ENCODE measurements at places on chromosomes 1 and 21. TPM values are rescaled to one million over a fixed set of nuclear protein-coding genes. Genes with fewer than 3 reads are reported as not detected.

- no peak for DNase-seq
Measured at GRCh38 chr1:241715435-241715834, 63.4 kb downstream of the WDR64 start.

- DNase-seq = no peak
Measured at GRCh38 chr1:153395136-153395685, 4.3 kb upstream of the S100A8 start.

DNA sequence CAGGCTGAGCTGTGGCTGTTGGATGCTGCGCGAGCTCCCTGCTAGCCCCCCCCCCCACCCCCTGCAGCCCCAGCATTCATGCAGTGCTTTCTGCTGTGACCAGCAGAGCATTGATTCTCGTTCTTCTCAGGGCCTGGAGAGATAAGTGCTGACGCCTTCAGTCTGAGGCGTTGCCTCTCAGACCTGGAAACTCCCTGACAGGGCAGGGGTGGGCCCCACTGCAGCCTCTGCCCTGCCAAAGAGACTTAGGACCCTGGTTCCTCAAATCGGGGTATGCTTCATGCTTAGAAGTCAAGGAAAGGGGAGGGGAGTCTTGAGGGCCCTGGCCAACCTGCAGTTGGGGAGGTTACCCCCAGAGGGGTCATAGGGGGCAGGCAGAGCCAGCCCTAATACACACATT lies 38.5 kb downstream of the PTPRF start:
- DNase-seq = no peak

- no peak for DNase-seq
Measured at GRCh38 chr21:31713973-31714740, 17.8 kb downstream of the SCAF4 start.

- peak; percentile 8 for DNase-seq
Measured at GRCh38 chr1:29368936-29369932, 132.9 kb downstream of the PTPRU start.

GRCh38 chr1:242017580-242018233 lies 18.8 kb upstream of the MAP1LC3C start:
- peak; percentile 65 for DNase-seq

GRCh38 chr1:1835546-1835945 lies 55.3 kb downstream of the GNB1 start:
- no peak for DNase-seq

GRCh38 chr21:38938343-38938742 lies 132.6 kb downstream of the ETS2 start:
- DNase-seq = no peak

- no peak for DNase-seq
Measured at GRCh38 chr1:234672349-234673135, 62.6 kb upstream of the IRF2BP2 start.

DNA sequence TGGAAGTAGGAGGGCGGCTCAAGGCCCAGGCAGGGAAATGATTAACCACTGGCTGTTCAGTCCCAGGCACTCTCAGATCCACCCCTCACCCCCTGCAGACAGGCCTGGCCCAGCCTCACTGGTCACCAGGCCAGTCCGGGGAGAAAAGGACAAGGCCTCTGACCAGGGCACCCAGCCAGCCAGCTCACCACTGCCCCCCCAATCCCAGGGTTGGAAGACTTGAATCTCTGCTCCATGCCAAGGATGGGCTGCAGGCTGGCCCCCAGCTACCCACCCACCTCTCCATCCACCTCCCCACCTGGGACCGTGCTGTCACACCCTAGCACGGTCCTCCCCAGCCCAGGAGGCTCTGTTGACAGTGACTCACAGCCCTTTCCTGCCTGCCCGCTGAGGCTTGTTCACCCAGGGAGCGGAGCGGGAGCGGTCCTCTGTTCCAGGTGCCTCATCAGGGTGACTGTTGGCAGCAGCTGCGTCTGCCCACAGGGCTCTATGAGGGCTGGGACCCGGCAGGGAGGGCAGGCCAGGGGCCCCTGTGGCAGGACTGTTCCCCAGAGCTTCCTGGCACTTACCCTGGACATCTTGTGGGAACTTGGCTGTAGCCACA lies 2.2 kb downstream of the LAD1 start:
- peak; percentile 83 for DNase-seq

DNA sequence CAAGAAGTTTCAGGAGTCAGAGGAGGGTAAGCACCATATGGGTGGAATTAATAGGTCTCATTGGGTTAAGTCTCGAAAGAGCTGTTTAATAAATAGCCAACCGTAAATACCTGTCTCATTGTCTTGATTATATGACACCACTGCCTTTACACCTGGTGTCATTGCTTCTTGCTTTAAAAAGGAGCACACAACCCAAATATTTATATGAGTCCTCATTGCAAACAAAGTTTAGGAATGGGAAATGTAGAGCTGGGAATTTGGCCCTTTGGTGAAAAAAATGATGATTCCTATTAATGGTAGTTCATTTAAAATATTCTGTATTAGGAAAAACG lies 2.1 kb downstream of the BACH1 start:
- no peak for DNase-seq

KCNE2 gene
- total RNA-seq = not detected

- DNase-seq = no peak
Measured at GRCh38 chr1:46098027-46098712, 34.3 kb downstream of the PIK3R3 start.

DNA sequence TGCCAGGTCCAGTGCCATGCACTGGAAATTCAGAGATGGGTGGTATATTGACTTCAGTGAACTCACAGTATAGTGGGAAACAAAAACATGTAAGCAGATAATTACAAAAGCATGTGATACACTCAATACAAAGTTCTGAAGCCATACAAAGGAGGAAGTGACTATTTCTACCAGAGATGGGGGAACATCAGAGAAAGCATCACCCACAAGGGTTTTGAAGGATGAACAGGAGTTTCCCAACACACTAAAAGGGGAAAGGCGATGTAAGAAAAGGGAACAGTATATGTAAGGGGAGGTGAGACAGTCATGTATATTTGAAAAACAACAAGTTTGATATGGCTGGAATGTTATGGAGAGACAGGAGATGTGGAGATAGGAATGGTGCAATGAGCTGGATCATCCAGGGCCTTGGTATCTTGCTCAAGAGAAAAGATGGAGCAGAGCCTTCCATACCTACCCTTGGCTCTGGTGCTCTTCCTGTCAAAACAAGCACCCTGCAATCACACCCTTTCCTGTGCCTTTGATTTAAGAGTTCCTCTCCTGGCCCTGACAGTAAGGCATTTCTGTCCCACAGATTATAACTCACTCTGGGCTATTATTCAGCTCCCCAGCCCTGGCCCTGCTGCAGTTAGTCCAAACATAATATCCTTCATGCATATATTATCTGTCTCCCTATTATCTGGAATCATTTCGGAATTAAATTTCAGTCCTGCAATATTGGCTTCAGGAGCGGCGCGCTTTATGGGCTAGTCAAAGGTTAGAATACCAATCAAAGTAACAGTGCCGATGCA lies 60.5 kb downstream of the DMAP1 start:
- no peak for DNase-seq

GRCh38 chr1:62142496-62142895 lies 52.2 kb upstream of the L1TD1 start:
- DNase-seq = no peak

DNA sequence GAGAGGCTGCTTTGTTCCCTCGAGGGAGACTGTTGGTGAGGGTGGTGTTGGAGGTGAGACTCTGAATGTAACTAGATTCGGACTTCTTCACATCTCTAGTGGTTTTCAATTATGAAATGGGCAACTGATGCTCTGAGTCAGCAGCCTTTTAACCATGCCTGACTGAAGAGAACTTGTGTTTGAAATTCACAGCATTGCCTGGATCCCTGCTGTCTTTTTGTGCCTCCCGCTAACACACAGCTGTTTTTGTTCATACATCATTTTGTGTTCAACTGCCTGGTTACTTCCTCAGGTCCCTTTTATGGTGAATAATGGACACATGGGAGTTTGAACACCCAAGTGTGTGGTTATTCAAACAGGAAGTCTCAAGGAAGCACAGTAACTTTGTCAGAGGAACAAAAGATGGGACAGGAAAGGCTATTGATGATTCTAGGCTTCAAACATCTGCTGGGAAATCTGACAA lies 16.8 kb downstream of the LAMC1 start:
- no peak for DNase-seq

DNA sequence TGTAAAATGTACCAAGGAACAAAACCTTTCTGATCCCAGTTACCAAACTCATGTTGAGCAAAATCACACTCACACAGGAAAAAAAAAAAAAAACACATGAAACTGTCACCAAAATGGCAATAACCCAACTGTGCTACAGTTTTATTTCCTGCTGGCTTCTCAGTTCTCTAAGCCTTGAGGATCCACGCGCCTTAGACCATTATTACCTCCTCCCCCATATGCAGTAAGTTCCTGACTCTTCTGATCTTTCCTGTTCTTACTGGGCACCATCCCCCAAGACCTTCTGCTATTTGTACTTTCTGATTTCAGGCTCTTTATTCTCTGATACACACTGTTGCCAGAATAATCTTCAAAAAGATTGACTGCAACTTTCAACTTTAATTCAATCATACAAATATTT lies 79.6 kb downstream of the SLC45A1 start:
- no peak for DNase-seq

DNA sequence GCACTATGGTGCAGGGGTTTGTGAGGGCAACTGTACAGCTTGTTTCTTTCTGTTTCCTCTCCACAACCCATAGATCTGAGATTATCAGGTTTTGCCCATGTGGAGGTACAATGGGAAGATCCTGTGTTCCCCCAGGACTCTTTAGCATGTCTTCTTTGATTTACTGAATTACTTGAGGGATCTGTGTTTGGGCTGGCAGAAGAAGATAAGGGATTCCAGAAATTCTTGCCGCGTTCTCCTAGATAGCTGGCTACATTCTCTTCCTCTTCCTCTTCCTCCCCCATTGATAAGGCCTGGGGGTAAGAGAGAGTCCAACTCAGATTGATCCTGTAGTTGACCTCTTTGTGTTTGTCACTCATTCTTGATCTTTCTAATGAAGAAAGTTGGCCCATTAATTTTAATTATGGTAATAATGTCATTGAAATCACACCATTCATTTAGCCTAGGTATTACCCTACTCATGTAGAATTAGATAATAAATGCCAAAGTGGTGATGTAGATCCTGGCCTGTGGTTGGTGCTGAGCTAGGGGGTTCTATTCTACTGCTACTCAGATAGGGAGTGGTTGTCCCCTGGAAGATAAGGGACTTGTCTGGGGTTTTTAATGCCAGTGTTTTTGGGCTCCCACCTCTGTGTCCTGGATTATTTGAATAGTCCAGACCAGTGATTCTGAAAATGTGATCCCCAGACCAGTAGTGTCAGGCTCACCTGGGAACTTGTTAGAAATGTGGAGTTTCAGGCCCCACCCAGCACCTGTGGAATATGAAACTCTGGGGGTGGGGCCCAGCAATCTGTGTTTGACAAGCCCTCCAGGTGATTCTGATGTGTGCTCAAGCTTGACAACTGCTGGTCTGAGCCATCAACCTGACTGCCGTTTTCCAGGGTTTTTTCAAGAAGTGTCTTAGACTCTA lies 122.2 kb downstream of the NOS1AP start:
- peak; percentile 79 for DNase-seq

DNA sequence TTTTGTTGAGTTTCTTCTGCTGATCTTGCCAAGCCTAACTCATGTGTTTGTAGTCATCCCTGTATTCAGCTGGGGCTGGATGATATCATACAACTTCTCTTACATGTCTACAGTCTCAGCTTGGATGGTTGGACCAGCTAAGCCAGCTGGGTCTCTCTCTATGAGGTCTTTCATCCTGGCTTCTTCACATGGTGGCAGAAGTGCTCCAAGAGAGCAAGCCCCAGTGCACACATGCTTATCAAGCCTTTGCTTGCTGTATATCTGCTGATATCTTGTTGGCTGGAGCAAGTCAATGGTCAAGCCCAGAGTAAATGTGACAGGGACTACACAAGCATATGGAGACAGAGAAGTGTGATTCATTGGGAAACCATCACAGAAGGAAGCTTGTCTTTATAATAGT lies 29.2 kb upstream of the SLC44A5 start:
- DNase-seq = peak; percentile 2

DNA sequence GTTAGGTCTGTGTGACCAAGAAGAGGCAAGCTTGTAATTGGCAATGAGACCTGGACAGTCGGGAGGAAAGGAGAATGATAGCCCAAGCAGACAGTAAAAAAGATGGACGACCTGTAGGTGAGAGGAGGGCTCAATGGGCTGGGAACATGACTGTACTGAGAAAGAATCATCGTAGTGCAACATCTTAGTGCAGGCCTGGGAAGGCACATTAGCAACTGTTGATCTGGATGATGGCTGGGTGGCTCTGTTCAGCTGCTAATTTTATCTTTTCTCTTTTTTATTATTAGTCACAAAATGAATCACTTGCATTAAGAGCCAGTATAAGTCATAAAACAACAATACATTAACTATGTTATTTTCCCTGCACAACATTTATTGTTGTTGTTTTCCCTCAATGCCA lies 32.9 kb downstream of the IFI44 start:
- DNase-seq = no peak

RNU5D-1 gene
- total RNA-seq = not detected

GRCh38 chr1:39044762-39045161 lies 18.6 kb downstream of the NDUFS5 start:
- no peak for DNase-seq

GRCh38 chr1:230381585-230381984 lies 44.5 kb downstream of the PGBD5 start:
- DNase-seq = no peak

DNA sequence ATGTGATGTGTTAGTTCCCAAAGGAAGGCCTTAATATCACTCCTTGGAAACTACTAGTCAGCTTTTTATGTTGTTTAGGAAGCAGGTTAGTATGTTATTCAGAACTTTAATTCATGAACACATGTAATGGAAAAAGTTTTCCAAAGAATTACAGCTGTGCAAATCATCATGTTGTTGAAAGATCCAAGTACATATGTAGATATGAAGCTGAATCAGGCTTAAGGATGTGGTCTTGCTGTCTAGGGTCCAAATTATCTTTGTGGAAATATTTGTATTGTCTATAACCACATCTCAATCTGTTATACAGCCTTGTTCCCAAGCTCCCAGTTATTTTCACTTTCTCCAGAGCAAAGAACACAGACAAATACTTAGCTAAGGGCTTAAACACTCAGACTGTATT lies 231.6 kb downstream of the TPR start:
- no peak for DNase-seq

- no peak for DNase-seq
Measured at GRCh38 chr1:232328486-232329102, 301.3 kb downstream of the SIPA1L2 start.

DNA sequence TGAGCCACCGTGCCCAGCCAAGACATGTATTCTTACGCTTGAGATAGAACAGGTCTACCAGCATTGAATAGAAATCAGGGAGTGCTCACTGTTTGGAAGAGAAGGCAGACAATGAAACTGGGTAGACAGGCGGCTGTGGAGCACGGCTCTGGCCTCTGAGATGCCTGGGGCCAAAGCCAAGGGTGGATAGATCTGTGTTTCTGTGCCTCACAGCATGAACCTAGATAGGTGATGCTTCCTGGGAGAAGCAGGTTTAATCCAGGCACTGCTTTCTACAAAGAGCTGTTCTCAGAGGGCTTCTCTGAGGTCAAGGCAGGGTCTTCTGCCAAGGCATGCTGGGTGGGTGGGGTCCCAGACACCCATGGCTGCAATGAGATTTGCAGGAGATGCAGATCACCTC lies 24.6 kb upstream of the PRSS38 start:
- DNase-seq = no peak

SPRR2G gene
- not detected for total RNA-seq

SPATA17 gene
- 1.1 TPM for total RNA-seq
